ENCODE measurements at places on chromosomes 1 and 21.

DNA sequence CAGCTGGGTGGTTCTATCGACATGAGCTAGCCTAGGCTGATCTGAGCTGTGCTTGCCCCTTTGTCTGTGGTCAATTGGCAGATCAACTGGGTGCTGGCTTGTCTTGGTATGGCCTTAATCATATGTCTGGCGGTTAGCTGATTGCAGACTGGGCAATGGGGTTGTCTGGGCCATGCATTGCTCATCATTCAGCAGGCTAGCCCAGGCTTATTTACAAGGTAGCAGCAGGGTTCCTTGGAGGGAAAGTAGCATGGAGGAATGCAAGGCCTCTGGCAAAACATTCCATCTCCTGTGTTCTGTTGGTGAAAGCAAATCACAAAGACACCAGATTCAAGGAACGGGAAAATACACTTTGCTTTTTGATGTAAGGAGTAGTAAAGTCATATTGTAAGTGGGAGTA lies 84.0 kb upstream of the IVNS1ABP start:
- DNase-seq = no peak

GRCh38 chr1:108106775-108107174 lies 93.4 kb downstream of the SLC25A24 start:
- DNase-seq = no peak

DNA sequence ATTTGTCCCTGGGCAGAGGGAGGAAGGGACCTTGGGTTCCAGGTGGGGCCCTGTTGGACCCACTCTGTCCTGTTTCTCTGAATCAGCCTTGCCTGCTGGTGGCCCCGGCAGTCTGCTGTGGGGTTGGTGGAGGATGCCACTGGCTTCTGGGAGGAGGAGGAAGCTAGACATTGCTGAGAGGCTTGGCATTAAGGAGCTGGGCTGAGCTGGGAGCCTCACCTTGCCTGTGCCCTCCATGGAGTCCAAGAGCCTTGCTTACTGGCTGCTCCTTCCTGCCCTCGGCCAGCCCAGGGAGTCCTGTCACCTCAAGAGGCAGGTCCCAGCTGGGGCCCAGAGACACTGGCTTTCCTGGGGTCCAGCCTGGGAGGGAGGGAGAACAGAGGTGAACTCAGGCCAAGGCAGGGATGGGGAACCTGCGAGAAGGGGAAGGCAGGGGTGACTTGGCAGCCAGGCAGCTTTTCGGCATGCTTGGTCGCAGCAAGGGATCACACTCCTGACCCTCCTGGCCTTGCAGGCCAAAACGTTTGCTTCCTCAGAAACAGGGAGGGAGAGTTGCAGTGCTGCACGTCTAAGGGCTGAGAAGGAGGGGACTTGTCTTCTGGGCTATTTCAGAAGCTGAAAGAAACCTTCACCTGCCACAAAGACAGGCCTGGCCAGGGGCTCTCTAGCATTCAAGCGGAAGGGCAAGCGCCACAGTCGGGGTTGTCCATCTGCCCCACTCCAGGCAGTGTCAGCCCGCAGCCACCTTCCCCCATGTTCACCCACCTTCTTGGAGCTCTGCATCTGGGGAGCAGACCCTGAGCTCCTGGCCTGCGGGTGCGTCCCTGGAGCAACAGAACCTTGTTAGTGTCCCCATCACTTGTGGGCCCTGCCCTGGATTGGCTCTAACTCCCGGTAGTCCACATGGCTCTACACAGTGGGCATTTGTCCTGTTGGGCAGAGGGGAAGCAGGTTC lies 8.9 kb downstream of the TMEM201 start:
- no peak for DNase-seq

- no peak for DNase-seq
Observed at GRCh38 chr1:155651861-155652661, 36.5 kb downstream of the YY1AP1 start.

DNA sequence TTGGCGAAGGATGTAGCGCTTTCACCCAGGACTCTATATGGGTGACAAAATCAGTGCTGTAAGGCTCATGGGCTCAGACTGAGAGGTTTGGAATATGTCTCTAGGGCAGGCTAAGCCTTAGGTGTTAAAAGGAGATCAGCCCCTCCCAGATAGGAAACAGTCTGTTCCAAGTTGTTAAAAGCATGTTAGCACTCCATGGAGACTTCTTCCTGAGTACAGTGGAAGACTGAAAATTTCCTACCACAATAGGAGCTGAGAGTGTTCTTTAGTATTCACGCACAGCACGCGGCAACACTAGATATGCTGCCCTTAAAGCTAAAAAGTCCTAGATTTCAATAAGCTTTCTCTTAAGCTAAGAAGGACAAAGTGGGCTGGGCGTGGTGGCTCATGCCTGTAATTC lies 122.1 kb downstream of the TRABD2B start:
- no peak for DNase-seq

DNA sequence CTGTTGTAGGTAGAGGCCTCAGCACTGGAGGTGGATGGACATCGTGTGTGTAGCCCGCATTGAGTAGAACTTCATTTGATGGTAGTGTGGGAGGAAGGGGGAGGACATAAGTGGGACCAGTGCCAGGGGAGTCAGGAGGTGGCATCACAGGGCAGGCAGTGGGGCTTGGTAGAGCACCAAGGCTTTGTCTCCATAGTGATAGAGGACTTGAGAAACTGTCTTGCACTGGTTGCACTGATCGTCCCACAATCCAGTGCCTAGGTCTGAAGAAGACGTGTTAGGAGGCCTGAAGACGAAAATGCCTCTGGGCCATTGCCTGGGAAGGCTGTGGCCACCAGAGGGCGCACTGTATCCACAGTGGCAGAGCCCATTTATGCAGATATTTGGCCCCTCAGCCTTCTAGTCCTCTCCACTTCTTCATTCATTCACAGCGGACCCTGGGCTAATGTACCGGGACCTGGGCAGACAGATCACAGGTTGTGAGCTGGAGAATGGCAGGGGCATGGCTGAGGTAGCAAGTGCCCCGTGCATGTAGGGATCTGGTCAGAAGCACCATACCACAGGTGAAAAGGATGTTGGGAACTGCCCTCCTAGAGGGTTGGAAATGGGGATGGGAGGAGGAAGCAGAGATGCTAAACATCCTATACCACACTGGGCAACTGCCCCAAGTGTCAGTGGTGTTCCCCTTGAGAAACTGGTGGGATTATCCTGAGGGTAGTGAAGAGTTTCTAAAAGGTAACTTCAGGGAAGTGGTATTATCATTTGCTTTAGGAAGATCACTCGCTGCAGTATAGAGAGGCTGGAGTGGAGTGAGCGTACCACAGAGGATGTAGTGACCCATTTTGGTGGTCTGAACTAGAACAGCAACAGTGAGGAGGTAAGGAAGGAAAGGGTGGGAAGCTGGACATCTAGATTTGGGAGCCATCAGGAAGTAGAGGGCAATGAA lies 95.3 kb downstream of the PIK3R3 start:
- DNase-seq = peak; percentile 51

- no peak for DNase-seq
Observed at GRCh38 chr1:68327414-68327813, 95.1 kb upstream of the WLS start.

DNA sequence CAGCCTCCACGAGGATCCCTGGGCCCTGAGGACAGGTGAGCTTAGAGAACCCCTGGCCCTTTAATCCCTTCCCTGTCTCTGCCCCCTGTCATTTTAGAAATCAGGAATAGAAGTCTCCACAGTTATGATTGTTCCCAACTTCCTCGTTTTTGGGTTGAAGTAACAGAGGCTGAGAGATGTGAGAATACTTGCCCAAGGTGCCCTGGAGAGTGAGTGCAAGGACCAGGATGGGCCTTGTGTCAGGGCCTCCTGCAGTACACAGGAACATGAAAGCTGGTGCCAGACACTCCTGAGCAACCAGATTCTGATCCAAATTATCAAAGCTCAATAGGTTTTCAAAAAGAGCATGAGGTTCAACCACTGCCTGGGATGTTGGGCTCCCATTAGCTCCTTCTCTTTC lies 10.1 kb downstream of the HLX start:
- no peak for DNase-seq

DNA sequence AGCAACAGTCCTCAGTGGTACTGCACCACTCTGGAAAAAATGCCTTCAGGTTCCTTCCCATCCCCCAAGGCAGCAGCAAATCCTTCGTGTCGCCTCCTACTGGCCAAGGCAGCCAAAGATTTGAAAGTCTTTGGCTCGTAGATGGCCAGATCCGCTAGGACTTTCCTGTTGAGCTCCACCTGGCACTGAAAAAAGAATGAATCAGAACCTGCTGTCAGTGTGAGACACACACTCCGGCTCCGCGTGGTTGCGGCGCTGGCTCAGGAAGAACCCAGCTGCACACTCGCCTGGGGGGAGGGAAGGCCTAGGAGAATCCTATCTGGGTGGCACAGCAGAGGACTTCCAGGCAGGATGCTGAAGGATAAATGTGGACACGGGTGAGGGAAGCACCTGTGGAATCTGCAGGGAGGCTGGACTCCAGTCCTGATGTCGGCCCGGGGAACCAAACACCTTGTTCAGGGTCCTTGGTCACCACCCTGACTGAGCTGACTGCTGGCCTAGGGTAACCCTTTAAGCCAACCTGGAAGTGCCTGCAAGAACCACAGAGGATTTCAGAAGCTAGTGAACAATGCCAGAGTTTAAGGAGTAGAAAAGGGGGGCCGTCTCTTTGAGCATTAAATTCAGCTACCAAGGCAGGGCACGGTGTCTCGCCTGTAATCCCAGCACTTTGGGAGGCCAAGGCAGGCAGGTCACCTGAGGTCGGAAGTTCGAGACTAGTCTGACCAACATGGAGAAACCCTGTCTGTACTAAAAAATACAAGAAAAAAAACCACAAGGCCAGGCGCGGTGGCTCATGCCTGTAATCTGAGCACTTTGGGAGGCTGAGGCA lies 3.2 kb upstream of the CCNL2 start:
- DNase-seq = peak; percentile 29

DNA sequence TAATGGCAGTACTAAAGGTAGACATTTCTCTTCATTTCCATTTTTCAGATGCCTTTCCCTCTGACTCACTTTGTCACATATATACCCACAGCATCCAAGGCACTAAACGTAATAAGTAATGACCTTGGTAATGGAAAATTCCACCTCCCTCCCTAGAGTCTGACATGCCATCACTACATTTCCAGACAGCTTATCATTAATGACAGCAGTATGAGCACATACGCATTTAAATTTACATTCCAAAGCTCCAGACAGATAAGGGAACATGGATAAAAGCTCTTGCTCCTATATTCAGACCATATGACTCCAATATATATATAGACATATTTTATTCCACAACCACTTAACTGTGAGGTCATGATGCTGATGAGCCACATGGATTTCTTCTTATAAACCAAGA lies 191.7 kb upstream of the GORAB start:
- DNase-seq = no peak

GRCh38 chr1:173017792-173018191 lies 32.9 kb downstream of the TNFSF18 start:
- no peak for DNase-seq

DNA sequence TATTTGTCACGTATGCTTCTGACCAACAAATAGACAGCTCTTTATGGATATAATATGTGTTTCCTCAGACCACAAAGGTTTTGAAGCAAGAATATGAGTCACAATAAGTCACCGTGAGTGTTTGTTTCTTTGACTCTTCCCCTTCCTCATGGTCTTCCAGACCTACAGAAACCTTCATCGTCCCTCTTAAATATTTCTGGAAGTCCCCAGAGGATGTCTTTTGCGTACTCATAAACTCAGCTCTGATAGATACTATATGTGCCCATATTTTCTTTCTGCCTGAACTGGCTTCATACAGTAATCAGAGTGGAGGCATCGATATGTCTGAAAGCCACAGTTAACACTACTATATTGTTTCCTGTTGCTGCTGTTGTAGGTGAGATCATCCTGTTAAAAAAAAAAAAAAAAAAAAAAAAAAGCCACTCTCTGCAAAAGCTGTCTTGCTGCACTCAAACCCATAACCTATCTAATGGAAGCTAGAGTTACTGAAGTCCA lies 38.4 kb downstream of the ADAMTS1 start:
- DNase-seq = no peak

- no peak for DNase-seq
Observed at GRCh38 chr1:230629511-230629910, 12.8 kb upstream of the COG2 start.

GRCh38 chr1:8910914-8911313 lies 32.4 kb upstream of the ENO1 start:
- DNase-seq = no peak

- DNase-seq = no peak
Observed at GRCh38 chr1:145983960-145984830, 12.2 kb downstream of the TXNIP start.

DNA sequence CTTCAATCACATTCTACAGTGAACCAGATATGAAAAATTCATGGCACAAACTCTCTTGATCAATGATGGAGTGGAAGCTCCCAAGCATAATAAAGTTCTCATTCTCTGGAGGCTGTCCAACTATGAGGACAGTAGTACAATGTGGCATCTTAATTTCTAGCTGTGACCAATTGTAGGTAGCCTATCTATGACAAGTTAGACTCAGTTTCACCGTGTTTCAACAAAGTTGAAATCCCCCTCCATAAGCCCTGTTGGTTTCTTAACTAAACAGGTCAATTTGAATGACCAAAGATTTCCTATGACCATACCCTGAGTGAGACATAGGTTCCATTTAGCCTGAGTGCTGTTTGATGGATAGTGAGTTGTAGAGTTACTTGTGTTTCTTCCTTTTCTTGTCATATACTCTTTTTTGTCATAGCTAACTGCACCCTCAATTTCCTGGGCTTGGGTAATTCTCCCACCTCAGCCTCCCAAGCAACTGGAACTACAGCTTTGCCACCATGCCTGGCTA lies 11.8 kb downstream of the PATJ start:
- no peak for DNase-seq

- no peak for DNase-seq
Observed at GRCh38 chr1:230694991-230695390, 18.9 kb downstream of the AGT start.

DNA sequence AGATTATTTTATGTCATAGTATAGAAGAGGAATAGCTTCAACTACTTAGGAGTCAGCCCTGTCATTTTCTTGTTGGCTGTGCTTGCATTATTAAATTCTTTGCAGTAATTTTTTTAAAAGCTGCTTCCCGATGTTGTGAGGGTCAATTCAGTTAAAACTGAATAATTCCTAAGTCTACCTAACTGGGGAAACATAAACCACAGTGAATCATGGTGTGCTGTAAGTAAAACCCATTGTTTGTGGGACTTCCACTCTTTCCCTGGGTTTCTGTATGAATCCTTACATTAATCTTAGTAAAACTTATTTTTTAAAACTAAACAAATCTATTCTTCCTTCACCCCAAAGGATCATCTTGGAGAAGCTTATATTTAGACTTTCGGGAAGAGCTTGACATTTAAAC lies 4.4 kb downstream of the SUCO start:
- no peak for DNase-seq

DNA sequence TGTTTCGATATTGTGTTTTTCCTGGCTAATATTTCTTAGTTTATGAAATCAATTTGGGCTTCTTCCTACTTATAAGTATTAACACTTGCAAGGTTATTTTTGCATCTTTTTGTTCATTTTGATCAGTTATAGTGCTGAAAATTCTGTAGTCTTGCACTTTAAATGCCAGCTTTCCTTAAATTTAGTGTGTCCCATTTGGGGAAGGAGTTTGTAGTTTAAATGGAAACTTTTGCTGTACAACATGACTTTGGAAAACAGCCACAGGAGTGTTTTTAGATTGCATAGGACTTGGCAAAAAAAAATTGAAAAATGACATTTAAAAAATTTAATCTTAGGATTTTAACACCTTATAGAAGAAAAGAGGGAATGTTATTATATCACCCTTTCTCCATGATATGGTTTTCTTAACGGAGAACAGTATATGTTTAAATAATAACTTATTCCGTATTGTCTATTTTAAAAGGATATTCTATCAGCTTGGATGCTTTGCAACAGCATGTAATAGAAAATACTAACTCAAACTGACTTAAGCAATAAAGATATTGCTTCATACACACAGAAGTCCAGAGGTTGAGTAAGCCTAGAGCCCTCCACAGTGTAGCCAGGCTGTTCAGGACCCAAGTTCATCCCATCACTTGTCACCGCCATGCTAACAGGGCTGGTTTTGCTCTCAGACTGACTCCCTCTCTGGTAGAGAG lies 53.8 kb downstream of the LYPLAL1 start:
- no peak for DNase-seq
